ENCODE measurements at places on chromosomes 3 and 15. TPM values are rescaled to one million over a fixed set of nuclear protein-coding genes. Genes with fewer than 3 reads are reported as not detected.

GP9 gene
- not detected for total RNA-seq

PLCB2 gene
- 1.4 TPM for total RNA-seq

TADA3 gene
- 55.0 TPM for total RNA-seq

ZNF385D gene
- total RNA-seq, result not detected

WDR49 gene
- total RNA-seq, result not detected
